GOT3 (cell line): ENCODE measurements at places on chromosomes 2 and 18.

DNA sequence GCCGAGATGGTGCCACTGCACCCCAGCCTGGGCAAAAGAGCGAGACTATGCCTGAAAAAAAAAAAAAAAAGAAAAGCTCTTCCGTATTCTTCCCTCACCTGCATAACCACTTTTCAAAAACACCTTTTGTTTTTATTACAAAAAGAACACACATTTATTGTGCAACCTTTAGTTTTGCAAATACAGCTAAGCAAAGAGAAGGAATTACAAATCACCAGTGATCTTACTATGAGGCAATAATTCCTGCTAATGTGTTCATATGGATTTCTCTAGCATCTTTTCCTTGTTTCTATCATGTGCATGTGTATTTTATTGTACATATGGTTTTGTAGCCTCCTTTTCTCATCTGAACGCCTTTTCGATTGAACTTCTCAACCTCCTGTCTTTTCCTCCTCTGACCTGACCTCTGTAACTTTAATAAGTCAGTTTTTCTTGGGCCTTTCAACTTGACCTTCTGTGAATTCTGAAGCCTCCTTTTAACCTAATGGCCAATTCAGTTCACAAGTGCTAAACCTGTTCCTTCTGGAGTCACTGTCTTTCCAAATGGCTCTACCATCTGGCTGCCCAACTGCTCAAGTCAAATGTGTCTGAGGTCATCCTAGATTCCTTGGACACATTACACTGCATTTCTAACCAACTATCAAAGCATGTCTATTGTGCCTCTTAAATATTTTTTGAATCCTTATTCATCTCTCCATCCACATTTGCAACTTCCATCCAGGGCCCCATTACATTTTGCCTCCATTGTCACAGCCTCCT is 59.1 kb upstream of the DAPL1 start:
- DNase-seq: no peak

- no peak for DNase-seq
These were observed 4.0 kb downstream of the ARL4C start for GRCh38 chr2:234492717-234493485.

- no peak for DNase-seq
These were observed 171.3 kb downstream of the LOXHD1 start for GRCh38 chr18:46485675-46486194.

DNA sequence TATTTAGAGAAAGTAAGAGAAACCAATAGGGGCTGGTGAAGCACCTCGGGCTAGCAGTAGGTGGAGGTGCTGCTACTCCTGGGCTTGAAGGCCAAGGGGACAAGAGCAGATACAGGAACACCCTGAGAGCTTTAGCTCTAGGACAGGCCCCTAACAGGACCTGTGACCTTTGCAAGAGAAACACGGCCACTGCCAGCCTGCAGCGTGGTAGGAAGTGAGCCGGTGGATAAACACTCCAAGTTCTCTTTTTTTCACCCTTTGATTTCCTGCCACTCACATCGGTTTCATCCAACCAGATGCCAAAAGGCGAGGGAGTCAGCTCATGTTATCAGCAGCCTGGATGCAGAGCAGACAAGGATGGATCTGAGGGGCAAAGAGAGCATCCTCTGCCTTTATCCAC is 66.8 kb upstream of the SPRED2 start:
- no peak for DNase-seq

DNA sequence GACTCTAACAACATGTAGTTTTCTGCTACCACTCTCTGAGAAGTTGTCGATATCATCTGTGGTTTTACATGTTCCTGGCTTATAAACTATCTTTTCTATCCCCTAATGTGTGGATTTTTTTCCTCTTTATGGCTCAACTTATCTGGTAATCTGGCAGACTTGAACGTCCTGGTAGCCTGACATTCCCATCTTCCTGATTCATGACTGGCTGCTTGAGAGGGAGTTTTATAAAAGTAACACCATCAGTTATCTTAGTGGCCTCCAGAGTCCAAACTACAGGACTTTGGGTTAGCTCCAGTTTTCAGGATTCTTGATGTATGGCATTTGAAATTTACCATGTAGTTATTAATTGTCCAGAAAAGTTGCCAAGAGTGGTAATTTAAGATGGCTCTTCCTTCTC is 174.0 kb upstream of the GULP1 start:
- DNase-seq: no peak
